ENCODE measurements at places on chromosomes 4 and X.
A peak's percentile ranks its signal among the peaks of the same experiment; 100 is the strongest.

DNA sequence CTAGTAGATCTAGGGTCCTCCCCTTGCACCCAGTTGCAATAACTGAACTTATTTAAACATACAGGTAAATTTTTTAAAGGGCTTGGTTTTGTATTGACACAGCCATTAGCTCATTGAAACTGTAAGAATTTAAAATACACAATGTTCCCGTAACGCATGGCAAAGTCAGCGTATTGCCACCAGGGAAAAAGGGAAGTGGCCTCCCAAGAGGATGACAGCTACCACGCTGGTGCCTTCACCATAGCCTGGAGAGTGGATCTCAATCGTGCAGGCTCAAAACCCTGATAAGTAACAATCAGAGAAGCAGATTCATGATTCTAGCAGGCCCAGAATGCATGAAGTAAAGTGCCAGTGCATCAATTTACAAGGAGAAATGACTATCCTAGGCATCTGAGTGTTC lies 49.4 kb upstream of the RELL1 start:
- DNase-seq = no peak

GRCh38 chr4:7266525-7267292 lies 74.4 kb downstream of the SORCS2 start:
- DNase-seq = peak; percentile 60

- no peak for DNase-seq
Measured at GRCh38 chrX:155144926-155145325, 71.3 kb upstream of the VBP1 start.

DNA sequence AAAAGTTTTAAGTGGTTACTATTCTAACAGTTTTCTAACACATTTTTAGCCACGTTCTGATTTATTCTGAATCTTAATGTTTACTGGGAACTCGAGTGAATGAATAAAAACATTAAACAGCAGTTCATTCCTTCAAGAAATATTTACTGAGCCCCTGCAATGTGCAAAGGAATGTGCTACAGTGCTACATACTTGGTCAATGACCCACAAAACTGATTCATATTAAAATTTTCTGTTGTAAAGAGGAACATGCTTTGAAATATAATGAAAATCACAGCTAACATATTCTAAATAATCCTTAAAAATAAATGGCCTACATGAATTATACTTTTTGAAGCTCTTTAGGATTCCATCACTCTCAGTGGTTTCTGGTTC lies 78.7 kb downstream of the ARAP2 start:
- DNase-seq = no peak

DNA sequence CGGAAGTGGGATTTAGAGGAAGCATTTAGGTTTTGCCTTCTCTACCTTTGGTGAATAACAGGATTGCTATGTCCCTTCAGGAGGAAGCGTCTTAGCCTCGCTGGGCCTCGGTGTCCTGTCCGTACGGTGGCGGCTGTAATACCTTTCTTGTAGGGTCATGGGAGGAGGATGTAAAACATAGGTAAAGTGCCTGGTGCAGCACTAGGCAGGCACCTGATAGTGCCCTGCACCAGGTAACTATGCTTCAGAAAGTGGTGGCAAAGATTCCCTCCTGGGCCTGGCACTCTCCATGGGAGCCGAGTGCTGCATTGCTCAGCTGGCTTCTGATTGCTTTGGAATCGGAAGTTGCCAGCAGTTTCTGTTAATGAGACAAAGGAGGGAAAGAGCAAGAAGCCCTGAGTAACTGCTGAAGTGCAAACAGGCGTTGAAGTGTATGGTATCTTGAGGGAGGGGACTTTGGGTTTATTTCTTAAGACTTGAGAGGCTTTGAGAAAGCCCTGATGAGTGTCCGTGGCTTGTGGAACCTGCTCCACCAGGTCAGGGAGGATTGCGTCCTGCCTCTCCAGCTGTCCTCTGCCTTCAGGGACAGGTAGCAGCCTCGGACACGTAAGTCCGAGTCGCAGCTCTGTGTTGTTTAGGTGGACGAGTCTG lies 45.8 kb downstream of the TBC1D14 start:
- no peak for DNase-seq

- DNase-seq = no peak
Measured at GRCh38 chrX:115030625-115031024, 13.2 kb upstream of the IL13RA2 start.

GRCh38 chrX:129654652-129655546 lies at the start of gene APLN:
Gene APLN (minus strand): TSS chrX:129654956. CDS start chrX:129654630, 326 bp downstream.
- DNase-seq = peak; percentile 52
